Caki2 (cell line): ENCODE measurements at places on chromosomes 3 and 15. TPM values are rescaled to one million over a fixed set of nuclear protein-coding genes. Genes with fewer than 3 reads are reported as not detected.

- DNase-seq: no peak
Measured at GRCh38 chr15:53448232-53449015, 311.0 kb downstream of the WDR72 start.

DNA sequence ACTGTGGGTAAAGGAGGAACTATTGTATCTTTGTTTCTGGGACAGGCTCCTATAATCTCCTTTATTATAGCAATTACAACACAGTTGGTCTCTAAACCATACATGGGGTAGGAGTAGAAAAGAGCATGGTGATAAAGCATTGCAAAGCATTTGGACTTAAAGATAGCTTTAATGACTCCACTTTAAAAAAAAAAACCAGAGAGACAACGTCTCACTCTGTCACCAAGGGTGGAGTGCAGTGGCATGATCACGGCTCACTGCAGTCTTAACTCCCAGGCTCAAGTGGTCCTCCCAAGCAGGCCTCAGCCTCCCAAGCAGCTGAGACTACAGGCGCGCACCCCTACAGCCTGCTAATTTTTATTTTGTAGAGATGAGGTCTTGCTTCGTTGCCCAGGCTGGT is 68.2 kb downstream of the DENND4A start:
- no peak for DNase-seq

- DNase-seq: no peak
Measured at GRCh38 chr3:106067711-106068110, 198.9 kb upstream of the CBLB start.

The DCBLD2 gene
- 138 and 139 TPM in 2 replicates for total RNA-seq

The CFAP100 gene
- total RNA-seq: not detected in 2 replicates

The SCAPER gene
- 4.6 and 5.7 TPM in 2 replicates for total RNA-seq

The PPP2R3A gene
- 3.4 and 4.0 TPM in 2 replicates for total RNA-seq
